ENCODE measurements at places on chromosomes 5 and 9.

GRCh38 chr5:64147849-64148441 is 17.7 kb upstream of the RNF180 start:
- DNase-seq: no peak

DNA sequence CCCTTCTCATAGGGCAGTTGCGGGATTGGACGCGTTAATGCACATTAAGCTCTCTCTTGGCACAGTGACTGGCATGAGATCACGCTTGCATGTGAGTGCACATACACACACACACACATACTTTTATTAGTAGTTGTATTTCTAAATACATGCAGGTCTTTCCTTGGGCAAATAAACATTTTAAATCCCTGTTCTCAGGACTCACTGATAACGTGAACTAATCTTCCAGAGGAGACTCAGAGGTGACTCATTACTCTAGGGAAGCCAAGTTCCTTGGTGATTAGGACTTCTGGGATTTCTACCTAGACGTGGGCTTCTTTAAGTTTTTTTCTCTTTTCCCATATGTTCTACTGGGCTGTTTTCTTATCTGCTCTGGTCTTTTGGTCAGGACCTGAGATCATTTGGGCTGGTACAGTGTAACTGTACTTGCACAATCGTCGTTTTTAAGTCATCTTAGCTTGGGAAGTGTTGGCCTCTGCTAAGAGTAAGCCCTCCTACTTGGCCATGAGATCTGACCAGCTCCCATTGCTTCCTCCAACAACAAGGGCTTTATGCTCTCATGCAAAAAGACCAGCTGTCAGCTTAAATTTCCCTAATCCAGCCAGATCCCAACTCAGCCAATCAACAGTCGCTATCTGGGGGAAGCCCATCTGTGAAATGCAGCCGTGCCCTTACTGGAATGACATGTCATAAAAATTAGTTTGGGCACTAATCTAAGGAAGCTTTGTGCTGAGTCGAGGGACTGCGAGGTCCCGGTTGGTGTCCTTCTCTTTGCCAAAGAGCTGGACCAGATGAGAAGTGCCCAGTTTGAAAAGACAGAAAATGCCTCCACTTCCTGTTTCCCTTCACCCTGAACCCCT is 176.4 kb upstream of the ANKRD55 start:
- peak; percentile 80 for DNase-seq

DNA sequence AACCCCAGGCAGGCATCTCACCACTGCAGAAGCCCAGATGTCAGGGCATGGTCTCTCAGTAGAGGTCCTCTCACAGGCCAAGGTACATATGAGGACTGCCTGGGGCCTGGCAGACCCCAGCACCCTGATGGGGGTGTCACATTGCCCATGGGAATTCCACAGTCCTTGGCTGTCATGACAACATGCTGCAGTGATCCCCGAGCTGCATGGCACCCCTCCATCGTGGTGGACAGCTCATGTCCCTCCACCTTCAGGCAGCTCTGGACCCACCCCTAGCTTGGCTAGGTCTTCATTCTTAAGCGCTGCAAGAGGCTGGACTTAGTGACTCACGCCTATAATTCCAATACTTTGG is 74.1 kb upstream of the LRRTM2 start:
- no peak for DNase-seq

DNA sequence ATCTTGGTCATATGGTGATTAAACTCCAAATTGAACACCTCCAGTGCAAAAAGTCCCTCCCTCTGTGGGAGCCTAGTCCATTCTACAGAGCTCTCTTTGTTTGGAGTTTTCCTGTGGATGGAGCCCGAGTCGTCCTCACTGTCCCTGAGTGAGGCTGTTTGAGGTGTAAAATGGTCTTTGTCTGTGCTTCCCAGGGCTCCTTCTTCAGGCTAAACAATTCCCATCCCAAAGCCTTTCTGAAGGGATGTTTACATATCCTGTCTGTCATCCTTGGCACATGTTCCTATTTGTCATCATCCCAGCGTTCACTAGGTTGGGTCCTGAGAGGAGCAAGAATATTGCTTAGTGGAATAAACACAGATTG is 68.9 kb downstream of the COL27A1 start:
- DNase-seq: peak; percentile 81

- DNase-seq: no peak
These were observed 96.3 kb upstream of the TMEM161B start for GRCh38 chr5:88364991-88365390.

DNA sequence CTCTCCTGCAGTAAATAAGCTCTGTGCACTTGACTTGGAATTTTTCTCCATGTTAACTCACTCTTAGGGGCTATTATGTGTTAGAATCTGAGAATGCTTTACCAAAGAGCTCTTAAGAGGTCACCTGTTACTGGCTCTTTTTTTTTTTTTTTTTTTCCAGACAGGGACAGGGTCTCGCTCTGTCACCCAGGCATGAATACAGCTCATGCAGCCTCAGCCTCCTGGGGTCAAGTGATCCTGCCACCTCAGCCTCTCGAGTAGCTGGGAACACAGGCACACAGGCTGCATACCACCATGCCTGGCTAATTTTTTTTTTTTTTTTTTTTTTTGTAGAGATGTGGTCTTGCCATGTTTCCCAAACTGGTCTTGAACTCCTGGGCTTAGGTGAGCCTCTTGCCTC is 22.1 kb downstream of the HMGXB3 start:
- DNase-seq: no peak

DNA sequence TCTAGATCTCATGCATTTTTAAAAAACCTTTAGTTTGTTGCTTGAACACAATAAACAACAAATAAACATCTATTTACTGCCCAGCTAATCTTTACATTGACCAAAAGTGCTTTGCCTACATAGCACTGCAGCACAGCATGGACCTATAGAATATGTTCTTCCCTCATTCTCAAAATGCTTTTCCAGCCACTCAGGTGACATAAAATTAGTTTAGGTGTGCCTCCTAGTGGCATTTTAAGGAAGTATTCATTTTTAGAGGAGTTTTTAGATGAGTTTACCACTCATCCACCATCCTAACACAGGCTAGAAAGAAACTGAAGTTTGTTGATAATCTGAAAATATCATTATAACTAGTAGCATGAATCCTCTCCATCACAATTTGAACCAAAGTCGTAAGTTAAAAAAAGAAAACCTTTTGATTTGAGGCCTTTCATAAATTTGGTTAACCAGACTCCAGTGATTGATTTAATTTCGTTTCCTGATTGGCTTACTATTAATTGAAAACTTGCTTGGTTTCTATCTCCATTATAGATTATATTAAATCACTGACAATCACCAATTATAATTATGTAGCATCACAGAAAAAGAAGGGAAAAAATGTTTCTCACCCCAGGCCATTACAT is 12.6 kb downstream of the PLGRKT start:
- peak; percentile 42 for DNase-seq

DNA sequence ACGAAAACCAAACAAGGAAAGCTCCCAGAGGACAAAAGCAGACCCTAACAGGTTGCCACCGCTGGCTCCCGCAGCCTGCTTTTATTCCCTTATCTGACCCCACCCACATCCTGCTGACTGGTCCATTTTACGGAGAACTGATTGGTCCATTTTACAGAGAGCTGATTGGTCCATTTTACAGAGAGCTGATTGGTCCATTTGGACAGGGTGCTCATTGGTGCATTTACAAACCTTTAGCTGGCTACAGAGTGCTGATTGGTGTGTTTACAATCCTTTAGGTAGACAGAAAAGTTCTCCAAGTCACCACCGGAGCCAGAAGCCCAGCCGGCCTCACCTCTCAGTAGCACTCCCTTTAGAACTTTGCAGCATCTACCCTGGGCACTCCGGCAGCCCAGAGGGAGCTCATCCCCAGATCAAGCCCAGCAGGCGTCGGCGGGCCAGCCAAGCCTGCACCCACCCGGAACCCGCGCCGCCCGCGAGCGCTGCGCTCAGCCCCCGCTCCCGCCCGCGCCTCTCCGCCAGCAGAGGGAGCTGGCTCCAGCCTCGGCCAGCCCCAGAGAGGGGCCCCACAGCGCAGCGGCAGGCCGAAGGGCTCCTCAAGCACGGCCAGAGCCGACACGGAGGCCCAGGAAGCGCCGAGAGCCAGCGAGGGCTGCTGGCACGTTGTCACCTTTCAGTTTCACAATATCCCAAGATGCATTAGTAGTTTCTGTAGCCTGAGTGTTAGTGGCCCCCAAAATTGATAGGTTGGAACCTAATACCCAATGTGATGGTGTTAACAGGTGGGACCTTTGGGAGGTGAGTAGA is 35.3 kb upstream of the CLPTM1L start:
- DNase-seq: no peak

GRCh38 chr5:151078490-151079262 is 2.2 kb downstream of the TNIP1 start:
- DNase-seq: no peak

DNA sequence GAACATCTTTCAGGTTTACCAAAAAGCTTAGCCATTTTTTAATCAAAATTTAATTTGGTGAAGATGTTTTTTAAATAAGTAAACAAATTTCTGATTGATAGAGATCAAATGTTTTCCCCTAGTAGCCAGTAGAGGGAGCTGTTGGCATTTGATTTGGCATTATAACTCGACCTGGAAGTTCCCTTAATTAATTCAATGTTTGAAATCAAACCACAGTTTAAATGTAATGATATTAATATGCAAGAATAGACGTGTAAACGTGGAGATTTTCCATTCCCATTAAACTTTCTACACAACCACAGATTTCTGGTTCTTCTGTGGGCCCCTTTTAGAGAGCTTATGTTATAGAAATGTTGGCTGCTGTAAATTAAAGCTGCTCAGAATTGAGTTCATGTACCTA is 148.1 kb upstream of the MPDZ start:
- peak; percentile 22 for DNase-seq

DNA sequence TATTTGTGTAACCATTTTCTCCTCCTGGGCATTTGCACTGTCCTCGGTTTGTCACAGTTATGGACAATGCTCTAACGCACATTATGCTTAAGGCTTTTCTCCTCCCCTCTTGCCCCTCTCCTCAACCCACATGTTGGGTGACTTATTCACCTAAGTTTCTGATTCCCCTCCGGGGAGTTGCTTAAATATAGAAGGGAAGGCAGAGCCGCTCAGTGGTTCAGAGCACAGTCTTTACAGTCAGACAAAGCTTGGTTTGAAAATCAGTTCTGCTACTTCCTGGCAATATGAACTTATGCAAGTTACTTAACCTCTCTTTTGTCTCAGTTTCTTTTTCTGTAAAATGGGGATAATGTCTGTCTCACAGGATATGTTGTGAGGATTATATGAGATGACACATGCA is 41.2 kb upstream of the SPRY4 start:
- DNase-seq: no peak

- DNase-seq: peak; percentile 66
These were observed 37.8 kb downstream of the MOCS2 start for GRCh38 chr5:53071738-53072137.

DNA sequence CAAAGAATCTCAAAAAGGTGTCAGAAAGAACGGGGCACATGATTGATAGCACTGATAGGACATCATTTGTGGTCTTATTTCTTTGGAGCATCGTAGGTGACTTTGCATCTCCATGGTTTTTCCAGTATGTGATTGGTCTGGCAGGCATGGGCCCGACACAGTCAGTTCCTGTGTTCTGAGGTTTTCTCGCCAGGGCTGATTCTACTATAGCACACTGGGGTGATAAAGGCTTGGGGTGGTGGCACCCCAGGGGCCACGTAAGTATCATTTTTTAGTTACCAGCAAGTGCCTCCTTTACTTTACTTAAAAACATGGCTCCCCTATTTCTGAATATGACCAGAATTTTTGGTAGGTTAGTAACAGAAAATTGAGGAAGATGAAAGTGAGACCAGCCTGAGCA is 202.7 kb downstream of the RFK start:
- no peak for DNase-seq

DNA sequence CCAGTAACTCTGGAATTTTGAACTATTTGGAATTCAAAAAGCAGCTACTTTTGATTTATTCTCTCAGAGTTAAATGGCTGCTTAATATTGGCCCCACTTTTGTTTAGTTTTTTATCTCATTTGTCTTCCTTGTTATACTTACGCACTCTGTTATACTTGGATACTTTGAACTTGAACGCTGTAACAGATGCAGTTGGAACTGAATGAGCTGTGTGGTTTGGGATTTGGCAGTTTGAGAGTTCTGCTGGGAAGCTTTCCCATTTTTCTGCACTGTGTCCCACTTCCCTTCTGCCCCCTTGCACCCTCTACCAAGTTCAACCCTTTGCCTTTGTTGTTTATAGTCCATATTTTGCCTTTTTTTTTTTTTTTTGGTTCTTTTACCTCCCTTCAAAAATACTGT is 3.8 kb downstream of the RHOBTB3 start:
- no peak for DNase-seq

- no peak for DNase-seq
These were observed 69.3 kb downstream of the HSPA4 start for GRCh38 chr5:133121080-133121479.

GRCh38 chr9:115107701-115108100 is 10.3 kb downstream of the TNC start:
- DNase-seq: peak; percentile 63

DNA sequence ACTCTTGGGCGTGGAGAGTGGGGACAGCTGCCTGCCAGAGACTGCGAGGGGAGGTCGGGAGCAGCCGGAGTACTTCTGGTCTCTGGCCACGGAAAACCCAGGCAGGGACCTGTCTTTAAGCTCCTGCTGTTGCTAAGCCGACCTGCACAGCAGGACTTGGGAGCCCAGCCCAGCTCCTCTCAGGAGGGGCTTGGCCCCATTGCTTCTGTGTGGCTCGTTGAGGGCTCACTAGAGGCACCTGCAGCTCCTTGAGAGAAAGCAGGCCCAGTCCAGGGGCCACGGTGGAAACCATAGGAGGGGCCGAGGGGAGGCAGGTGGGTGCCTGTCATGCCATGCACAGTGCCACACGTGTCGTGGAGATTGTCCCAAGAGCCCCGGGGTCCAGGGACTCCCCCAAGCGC is 3.3 kb upstream of the LCN2 start:
- DNase-seq: no peak

GRCh38 chr5:54093081-54093492 is 217.3 kb downstream of the ARL15 start:
- no peak for DNase-seq

- DNase-seq: no peak
These were observed 1113.3 kb downstream of the PTPRD start for GRCh38 chr9:9499546-9499945.

DNA sequence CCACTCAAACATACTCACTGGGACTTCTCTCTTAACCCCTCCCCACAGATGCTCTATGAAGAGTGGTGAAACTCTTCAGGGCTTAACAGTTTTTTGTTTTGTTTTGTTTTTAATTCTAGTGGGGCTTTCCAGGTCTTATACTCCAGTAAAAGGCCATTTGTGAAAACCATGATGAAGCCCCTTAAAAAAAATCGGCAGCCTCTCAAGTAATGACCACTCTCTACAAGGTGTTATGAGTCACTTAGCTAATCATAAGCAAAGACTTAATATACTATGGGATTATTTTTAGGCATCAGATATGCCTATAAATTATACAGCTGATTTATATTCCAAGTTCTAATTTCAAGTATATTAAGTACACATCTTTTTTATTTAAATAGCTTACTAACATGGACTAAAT is 607.9 kb downstream of the RAB3C start:
- DNase-seq: no peak

GRCh38 chr5:163293836-163294235 is 143.6 kb upstream of the CCNG1 start:
- DNase-seq: no peak

GRCh38 chr9:75715360-75715759 is 175.1 kb upstream of the PCSK5 start:
- DNase-seq: no peak

Data from HCEC 1CT (cell line).